Thymus (tissue), 14 donors: ENCODE measurements at places on chromosomes 12 and 14. TPM values are rescaled to one million over a fixed set of nuclear protein-coding genes. Genes with fewer than 3 reads are reported as not detected.

DNA sequence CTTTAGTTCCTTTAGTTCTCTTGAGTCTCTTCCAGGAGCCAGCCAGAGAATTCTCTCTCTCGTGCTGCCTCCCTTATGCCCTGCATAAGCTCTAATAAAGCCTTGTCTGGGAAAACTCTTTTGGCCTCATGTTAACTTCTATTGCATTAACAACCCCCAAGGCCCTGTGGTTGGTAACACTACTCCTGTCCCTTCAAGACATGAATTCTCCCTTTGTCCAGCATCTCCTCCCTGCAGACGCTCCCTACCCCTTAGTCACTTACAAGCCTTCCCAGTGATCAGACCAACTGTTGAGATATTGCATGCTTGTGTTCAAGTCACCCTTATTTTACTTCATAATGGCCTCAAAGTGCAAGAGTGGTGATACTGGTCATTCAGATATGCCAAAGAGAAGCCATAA lies 12.1 kb downstream of the LTBR start:
- no peak overlapping the region for H3K4me3 ChIP-seq
- H3K4me1 ChIP-seq, result no peaks in the 10 kb centered on the region
- H3K27ac ChIP-seq, result no peak overlapping the region
- H3K27me3 ChIP-seq, result no peaks in the 10 kb centered on the region
- H3K36me3 ChIP-seq, result no peaks in the 10 kb centered on the region

GRCh38 chr12:93407963-93408283 lies 30.2 kb downstream of the NUDT4 start:
- H3K27ac ChIP-seq, result no peak overlapping the region
- DNase-seq, result no peak
- H3K4me1 ChIP-seq, result no peaks in the 10 kb centered on the region
- H3K27me3 ChIP-seq, result no peaks in the 10 kb centered on the region

- no peak overlapping the region for H3K4me3 ChIP-seq
- H3K27me3 ChIP-seq, result peaks cover 39% of the 10 kb centered on the region
- peaks cover 4% of the 10 kb centered on the region for H3K4me1 ChIP-seq
- no peak overlapping the region for H3K27ac ChIP-seq
Measured at GRCh38 chr12:48786591-48787544, 2.0 kb downstream of the ADCY6 start.

DNA sequence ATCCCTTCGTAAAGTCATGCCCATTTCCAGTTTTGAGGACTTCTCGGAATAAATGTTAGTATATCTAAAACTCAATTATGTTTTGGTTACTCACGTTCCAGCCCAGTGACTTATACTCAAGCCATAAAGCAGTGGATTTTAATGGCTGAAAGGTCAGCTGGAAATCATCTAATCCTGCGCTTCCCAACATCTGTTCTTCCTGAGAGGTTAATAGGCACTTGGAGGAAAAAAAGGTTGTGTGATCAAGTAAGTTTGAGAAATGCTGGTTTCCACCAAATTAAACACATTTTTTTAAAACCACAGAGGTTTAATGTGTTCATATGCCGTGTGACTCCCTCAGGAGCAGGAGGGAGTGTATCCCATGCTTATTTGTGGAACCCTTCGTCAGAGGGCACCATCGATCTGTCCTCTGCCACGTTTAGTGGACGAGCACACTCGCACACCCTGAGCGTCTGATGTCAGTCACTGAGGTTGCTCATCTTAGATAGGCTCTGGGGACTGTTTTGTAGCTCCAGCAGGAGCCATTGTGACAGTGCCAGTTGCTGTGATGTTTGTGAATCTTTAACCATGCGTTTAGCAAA lies 41.4 kb downstream of the FBXL14 start:
- no peak for DNase-seq
- peaks cover 3% of the 10 kb centered on the region for H3K27me3 ChIP-seq
- H3K36me3 ChIP-seq, result no peaks in the 10 kb centered on the region
- no peaks in the 10 kb centered on the region for H3K4me1 ChIP-seq
- H3K27ac ChIP-seq, result no peak overlapping the region
- no peak overlapping the region for H3K4me3 ChIP-seq

SPATS2 gene
- polyA plus RNA-seq, result 15.3 TPM

DNA sequence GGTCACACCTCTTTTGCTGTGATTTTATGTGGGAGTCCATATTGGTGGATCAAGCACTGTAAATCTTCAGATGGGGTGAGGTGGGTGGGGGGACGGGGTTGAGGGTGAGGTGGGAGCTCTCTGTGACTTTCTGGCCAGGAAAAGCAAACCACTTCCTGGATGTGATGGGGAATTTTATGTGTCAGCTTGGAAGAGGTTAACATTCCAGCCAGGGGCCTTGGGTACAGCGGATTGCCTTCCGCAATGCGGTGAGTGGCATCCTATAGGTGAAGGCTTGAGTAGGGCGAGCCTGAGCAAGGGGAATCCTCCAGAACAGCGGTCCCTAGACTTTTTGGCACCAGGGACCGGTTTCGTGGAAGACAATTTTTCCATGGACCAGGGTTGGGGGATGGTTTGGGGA lies 36.2 kb downstream of the DLK1 start:
- H3K27me3 ChIP-seq, result no peaks in the 10 kb centered on the region
- DNase-seq, result no peak
- H3K4me3 ChIP-seq, result no peak overlapping the region
- no peak overlapping the region for H3K27ac ChIP-seq
- no peaks in the 10 kb centered on the region for H3K36me3 ChIP-seq

TAS2R9 gene
- polyA plus RNA-seq, result not detected
